Left renal pelvis (tissue), 4 donors: ENCODE measurements at places on chromosomes 11 and 22. TPM values are rescaled to one million over a fixed set of nuclear protein-coding genes. Genes with fewer than 3 reads are reported as not detected.

DNA sequence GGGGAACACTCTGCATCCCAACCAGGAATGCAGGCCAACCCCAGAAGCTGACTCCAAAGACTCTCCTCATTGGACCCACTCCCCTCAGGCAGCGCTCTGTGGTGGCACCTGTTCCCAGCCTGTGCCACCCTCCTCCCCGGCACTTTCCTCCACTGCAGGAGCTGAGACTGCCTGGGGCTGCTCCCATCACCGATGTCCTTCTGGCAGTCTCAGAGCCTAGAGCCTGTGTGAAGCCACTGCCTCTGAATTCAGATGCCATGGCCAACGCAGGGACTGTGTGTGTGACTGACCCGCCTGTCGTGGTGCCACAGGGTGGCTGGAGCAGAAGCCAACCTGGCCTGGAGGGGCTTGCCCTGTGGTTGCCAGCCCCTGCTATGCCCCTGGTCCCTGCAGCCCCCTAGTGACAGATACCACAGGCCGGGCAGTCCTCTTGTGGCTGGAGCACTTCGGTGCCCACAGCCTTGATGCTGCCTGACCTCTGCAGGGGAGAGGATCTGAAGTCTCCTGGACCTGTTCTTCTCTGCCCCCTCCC, 43.2 kb downstream of the TBX1 start:
- no peak for DNase-seq

GRCh38 chr22:39622881-39623367, 52.4 kb downstream of the CACNA1I start:
- no peak for DNase-seq

- no peak for DNase-seq
Measured at GRCh38 chr22:27997538-27997937, 78.5 kb upstream of the PITPNB start.

DNA sequence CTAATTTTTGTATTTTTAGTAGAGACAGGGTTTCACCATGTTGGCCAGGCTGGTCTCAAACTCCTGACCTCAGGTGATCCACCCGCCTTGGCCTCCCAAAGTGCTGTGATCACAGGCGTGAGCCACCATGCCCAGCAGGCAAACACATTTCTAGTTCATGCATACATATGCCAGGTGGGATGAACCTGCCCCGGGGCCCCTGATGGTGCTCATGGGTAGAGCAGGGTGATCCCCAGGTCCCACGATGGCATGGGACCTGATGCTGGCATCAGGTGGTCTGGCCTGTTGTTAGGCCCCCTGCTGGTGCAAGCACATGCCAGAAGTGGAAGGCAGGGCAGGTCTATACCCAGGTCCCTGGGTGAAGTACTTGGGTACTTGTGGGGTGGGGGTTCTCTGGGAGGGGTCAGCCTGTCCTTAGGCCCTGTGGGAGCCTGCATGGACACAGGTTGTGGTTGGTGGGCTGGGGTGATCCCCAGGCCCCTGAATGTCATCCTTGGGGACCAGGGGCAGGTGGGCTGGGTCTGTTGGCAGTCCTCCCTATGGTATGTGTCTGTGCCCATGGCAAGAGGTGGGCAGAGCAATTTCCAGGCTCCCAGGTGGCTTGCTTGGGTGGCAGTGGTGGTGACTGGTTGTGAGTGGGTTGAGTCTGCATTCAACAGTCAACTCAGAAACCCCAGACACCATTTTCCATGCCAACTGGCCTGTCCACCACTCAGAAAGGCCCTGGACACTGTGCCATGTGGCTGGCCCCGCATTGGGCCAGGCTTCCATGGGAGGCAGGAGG, 9.6 kb upstream of the RGL4 start:
- no peak for DNase-seq

Gene FREY1
- 0.37 TPM for polyA plus RNA-seq

Gene CDC45
- polyA plus RNA-seq = 23.6 TPM

Gene KRTAP5-8
- polyA plus RNA-seq = 0.33 TPM

Gene EFCAB6
- 4.9 TPM for polyA plus RNA-seq

Gene C11orf87
- polyA plus RNA-seq = 0.29 TPM
